AG20443 (cell line): ENCODE measurements at places on chromosomes 2 and 18.

DNA sequence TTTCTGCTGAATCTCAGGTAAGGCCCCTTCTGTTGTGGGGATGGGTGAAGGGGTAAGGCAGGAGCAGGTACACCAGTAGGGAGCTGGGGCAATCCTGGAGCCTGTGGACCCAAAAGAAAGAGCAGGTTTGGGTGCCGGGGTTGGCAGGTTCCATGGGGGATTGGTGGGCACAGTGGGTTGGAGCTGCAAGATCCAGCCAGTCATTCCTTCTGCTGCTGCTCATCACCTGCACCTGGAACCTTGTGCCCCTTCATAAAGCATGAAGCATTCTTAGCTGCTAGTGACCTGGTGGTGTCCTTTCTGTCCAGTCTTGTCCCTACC lies 24.9 kb downstream of the FHOD3 start:
- no peak for DNase-seq

- no peak for DNase-seq
Measured at GRCh38 chr2:116057538-116057937, 1615.1 kb downstream of the DPP10 start.

DNA sequence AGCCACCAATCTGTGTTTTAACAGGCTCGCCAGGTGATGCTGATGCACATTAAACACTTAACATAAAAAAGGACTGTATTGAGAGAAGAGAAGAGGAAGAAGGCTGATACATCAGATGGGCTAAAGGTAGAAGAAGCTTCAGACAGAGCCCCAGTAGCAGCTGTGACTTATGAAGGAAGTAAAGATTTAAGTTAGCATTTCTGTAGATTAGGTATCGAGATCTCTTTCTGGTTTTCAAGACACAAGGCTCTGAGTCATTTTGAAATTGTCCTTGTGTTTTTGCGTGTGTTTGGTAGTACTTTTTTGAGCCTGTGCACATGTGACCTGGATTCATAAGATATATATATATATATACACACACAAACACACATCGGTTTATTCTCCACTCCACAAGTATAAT lies 40.6 kb upstream of the GCFC2 start:
- DNase-seq = no peak

DNA sequence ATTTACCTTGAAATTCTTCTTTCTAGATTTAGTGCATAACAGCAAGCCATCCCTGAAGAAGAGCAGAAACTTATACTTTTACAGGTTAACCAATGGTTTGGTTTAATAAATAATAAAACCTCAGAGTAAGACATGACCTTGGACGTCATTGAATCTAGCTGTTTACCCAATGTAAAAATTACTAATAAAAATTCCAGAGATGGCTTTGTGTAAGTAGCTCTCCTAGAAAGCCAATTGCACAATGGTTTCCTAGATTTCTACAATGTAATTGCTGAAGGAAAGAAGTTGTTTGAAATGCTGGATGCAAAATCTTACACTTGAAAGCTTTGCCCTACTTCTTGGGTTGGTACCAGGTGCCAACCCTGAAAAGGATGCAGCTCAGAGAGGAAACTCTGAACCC lies 1.5 kb downstream of the XDH start:
- DNase-seq = peak; percentile 45

DNA sequence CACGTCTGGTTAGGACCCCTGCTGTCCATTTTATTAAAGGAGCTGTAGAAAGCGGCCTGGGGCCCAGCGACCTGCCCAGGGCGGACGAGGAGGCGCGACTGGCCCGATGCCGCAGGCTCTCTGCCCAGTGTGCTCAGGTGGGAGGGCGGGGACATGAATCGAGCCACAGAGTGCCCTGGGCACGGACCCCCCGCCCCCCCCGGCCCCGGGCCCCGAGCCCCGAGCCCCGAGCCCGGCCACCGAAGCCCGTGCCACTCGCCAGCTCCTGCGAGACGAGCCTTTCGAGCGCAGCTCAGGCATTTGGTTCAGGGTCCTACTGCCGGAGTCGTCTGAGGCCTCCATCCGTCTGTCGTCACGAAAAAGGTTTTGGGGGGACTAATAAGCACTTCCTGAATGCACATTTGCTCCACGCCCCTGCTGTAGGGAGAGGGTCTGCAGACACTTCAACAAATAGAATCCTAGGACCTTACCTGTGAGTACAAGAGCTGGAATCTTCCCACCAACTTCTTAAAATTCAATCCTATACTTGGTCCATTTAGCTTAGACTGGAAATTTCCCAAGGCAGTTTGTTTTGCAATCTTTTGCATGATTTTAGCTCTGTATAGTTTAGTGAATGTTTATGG lies 602 bp upstream of the ADAM17 start:
- DNase-seq = no peak
